Cerebellar cortex (tissue), 1 donor: ENCODE measurements at places on chromosomes 7 and 10.

DNA sequence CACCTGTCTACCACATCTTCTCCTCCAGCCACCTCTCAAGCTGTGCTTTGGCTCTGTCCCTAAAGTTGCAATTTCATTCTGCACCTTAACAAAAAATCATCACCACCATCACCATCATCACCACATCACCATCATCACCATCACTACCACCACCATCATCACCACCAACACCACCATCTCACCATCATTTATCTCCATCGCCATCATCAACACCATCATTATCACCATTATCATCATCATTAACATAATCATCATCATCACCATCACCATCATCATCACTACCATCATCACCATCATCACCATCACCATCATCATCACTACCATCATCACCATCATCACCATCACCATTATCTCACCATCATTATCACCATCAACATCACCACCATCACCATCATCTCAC, 245.4 kb downstream of the GRID1 start:
- DNase-seq = no peak

DNA sequence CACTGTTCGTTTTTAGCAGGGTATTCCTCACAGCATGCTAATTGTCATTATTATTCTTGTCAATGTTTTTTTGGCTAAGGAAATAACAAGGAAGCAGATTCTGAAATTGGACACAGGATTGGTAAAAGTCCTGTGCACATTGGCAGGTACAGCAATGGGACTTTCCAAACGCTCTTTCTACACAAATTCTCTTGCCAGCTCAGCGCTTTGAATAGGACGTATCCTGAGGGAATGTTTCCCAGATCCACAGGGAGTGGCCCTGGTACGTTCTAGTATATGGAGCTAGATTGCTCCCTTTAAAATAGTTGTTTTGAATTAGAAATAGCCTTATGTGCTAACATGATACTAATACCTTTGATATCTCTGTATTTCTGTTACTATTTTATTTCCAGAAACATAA, 82.8 kb upstream of the GRB10 start:
- peak; percentile 20 for DNase-seq

DNA sequence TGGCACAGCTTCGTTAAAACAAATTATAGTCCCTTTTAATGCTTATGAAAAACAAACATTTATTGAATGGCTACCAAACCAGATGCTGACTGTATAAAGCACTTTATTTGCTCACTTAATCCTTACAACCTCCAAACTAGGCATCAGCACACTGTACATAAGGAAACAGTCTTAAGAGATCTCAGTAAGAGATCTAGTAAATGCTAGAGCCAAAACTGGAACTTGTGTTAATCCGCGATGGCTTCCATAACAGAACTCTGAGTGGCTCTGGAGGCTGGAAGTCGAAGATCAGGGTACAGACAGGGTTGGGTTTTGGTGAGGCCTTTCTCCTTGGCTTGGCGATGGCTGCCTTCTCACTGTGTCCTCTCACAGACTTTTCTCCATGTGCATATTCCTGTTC, 27.0 kb downstream of the PDZD8 start:
- DNase-seq = no peak

- DNase-seq = no peak
Measured at GRCh38 chr7:143492799-143493739, 15.4 kb downstream of the TAS2R41 start.

DNA sequence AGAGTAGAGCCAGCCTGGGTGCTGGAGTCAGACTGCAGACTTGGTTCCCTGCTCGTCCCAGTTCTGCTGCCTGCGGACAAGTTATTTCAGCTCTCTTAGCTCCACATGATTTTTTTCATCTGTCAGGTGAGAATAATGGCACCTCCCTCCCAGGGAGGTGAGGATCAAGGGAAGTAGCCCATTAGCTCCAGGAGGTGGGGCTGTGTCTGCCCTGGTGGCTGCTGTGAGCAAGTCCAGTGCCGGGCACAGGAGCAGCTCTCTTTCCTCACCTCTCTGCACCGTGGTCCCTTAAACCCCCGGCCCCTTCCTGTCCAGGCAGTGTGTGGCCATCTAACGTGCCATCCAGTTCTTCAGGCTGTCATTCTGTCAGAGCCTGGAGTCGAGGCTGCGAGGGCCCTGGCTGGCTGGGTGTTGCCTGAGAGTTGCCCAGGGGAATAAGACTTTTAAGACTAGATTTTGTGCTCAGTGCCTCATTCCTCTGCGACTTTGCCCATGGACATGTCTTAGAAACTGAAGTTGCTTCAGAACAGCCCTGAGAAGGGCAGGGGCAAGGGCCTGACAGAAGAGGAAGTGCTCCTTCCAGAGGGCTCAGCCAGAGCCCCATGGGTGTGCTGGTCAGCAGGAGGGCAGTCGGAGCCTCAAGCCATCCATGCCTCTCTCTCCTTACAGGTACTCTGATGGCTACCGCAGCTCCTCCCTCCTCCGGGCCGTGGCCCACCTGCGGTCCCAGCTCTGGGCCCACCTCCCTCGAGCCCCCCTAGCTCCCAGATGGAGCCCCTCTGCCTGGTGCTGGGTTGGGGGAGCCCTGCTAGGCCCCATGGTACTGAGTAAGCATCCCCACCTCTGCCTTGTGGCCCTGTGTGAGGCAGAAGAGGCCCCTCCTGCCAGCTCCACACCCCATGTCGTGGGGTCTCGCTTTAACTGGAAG, 5.0 kb downstream of the ABCB8 start:
- no peak for DNase-seq

- no peak for DNase-seq
Measured at GRCh38 chr7:1130021-1130990, 29.7 kb downstream of the ZFAND2A start.

DNA sequence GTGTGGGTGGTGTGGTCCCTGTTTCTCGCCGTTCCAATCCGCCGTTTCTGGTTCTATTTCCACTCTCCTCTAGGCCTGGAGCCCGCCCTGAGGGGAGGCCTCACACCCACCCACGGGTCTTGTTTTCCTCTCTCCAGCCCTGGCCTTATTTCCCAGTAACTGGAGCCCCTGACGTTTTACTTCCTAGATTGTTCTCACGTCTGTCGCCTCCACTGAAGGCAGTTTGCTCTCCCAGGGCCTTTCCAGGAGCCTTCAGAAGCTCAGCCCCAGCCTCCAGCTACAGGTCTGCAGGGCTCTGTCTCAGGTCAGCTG, 30.6 kb downstream of the CFAP46 start:
- no peak for DNase-seq

DNA sequence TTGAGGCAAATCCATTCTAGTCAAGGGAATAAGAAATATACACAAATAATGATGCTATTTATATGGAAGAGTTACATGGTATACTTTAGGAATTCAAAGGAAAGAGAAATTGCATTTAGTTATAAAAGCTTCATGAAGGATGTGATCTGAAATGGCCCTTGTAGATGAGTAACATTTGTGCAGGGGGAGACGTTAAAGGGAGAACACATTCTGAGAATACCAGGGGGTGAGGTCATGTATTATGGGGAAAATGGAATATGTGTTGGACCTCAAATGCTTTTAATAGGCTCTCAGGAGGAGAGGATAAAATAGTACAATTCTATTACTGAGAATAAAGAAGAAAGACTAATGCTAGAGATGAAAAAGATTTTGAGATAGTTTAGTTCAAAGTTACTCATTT, 122.5 kb upstream of the NOBOX start:
- no peak for DNase-seq

- no peak for DNase-seq
Measured at GRCh38 chr10:131252567-131253276, 58.8 kb downstream of the TCERG1L start.

GRCh38 chr10:29604291-29604825, 30.4 kb downstream of the SVIL start:
- DNase-seq = no peak

DNA sequence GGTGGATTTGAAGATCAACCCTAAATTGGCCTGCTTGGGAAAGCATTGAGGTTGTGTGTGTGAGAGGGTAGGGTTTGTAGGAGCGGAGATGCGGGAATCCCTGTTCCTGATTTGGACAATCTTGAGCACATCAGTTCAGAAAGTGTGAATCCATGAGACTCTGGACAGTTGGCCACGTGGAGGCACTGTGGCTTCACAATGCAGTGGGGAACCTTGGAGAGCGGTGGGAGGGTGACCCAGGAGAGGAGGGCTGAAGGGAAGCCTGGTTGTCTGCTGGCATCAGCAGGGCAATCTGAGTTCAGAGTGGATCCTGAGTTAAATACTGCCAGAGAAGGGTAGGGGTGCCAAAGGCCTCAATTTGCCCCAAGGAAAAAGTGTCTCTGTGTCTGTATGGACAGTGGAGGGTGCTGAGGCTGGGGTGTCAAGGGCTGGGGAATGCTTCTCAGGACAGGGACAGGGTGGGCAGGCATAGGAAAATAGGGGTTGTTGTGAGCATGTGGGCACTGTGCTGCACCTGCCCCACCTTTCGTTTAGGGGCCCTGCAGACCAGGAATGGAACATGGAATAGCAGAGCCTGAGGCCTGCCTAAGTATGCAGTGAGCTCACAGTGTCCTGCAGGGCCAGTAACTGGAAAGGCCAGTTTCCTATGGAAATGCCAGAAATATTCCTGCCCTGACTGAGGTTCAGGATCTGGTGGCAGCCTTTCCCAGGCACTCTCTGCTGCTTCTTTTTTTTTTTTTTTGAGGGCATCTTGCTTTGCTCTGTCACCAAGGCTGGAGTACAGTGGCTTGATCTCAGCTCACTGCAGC, 162.9 kb upstream of the PRSS58 start:
- peak; percentile 5 for DNase-seq

DNA sequence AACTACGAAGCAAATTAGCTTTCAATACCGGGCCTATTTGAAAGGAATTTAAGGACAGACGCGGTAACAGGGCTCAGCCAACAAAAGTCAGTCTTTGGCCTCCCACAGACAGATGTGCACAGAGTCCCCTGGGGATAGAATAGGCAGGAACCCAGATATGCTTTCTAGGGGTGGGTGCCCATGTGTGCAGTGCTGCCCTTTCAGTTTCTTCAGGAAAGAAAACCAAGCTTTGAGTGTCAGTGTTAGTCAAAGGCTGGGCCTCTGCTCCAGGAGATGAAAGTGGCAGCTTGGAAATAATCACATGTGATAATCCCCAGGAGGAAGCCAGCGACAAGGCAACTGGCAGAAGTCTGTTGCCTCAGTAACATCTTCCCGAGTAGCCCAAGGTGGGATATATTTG, 43.8 kb upstream of the CSTF2T start:
- DNase-seq = no peak

DNA sequence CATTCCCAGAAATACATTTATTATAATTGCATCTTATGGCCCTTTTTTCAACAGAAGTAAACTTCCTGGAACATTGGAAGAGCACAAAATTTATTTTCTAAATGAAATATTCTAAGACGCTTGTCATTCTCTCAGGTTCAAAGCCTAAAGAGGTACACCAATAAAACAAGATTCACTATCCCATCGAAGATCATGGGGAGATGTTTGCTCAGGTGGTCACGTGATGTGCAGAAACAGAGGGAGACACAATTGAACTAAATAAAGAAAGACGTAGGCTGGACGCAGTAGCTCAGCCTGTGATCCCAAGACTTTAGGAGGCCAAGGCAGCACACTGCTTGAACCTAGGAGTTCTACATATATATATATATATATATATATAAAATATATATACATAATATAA, 46.0 kb upstream of the TMEM254 start:
- DNase-seq = no peak

- DNase-seq = no peak
Measured at GRCh38 chr10:22850541-22850940, 77.3 kb upstream of the ARMC3 start.

DNA sequence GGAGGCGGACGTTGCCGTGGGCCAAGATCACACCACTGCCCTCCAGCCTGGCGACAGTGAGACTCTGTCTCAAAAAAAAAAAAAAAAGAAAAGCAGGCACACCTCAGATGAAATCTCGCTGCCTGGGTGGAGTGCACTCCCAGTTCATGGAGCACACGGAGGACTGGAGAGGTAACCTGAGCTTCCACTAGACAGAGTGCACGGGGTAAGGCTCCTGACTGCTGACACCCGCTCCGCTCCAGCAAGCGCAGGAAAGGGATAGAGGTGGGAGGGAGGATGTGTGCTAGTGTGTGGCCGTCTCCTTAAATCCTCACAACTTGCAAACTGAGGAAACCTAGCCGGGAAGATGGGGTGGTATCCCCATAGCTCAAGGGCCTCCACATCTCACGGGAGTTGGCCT, 50.8 kb downstream of the FAM53B start:
- no peak for DNase-seq

DNA sequence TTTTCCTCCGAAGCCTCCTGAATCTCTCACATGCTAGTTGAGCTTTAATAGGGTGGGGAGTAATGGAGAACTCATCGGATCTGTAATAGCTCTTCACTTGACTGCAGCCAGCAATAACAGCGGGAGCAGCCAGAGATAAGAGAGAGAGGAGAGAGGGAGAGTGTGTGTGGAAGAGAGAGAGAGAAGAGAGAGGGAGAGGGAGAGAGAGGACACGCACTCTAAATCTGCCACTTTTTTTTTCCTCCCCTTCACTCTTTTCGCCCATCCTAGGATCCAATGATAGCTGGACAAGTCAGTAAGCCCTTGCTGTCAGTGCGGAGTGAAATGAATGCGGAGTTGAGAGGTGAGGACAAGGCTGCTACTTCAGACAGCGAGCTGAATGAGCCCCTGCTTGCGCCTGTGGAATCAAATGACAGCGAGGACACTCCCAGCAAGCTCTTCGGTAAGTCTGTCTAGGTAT, 107.9 kb downstream of the POU6F2 start:
- no peak for DNase-seq

- DNase-seq = no peak
Measured at GRCh38 chr7:8131694-8132605, 130.0 kb downstream of the ICA1 start.

GRCh38 chr10:125555743-125556142, 127.2 kb downstream of the TEX36 start:
- DNase-seq = no peak

DNA sequence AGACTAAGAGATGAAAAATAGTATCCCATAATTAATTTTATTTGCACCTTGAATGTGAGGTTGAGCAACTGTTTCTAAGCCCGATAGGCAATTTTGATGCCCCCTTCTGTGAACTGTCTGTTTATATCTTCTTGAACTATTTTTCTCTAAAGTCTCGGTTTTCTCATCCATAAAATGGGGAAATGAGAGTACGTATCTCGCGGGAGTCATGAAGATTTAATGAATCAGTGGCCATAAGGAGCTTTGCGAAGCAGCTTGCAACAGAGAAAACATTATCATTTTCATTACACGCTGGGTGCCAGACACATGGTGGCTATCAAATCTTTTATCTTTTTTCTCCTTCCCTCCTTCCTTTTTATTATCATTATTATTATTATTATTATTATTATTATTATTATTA, 108.1 kb upstream of the CARD11 start:
- no peak for DNase-seq

- peak; percentile 97 for DNase-seq
Measured at GRCh38 chr7:28408960-28409715, 3.2 kb upstream of the CREB5 start.

GRCh38 chr7:5439209-5439571, 15.6 kb upstream of the TNRC18 start:
- DNase-seq = no peak

- DNase-seq = no peak
Measured at GRCh38 chr10:11335881-11336430, 275.5 kb downstream of the USP6NL start.

- DNase-seq = no peak
Measured at GRCh38 chr10:18332048-18332447, 191.8 kb downstream of the CACNB2 start.

- no peak for DNase-seq
Measured at GRCh38 chr7:99437946-99438572, 539 bp downstream of the PTCD1 start.
